Left renal cortex interstitium (tissue), 4 donors: ENCODE measurements at places on chromosomes 7 and 10. TPM values are rescaled to one million over a fixed set of nuclear protein-coding genes. Genes with fewer than 3 reads are reported as not detected.

The ITPRID1 gene
- polyA plus RNA-seq: not detected

The TSPAN15 gene
- 56.4 TPM for polyA plus RNA-seq

The NKX2-3 gene
- not detected for polyA plus RNA-seq

The MMP21 gene
- polyA plus RNA-seq: 0.27 TPM

The TMEM139 gene
- 53.2 TPM for polyA plus RNA-seq

The LYZL2 gene
- not detected for polyA plus RNA-seq

The MET gene
- 46.0 TPM for polyA plus RNA-seq

The PPP1R17 gene
- not detected for polyA plus RNA-seq

The OR2A7 gene
- polyA plus RNA-seq: 27.2 TPM

The OIT3 gene
- polyA plus RNA-seq: 3.9 TPM

The TYW1B gene
- polyA plus RNA-seq: 2.5 TPM

The DLX6 gene
- not detected for polyA plus RNA-seq

The CHAT gene
- polyA plus RNA-seq: not detected

The ZWINT gene
- polyA plus RNA-seq: 45.8 TPM
